Mesangial cell (primary cell): ENCODE measurements at places on chromosomes 1 and 21. TPM values are rescaled to one million over a fixed set of nuclear protein-coding genes. Genes with fewer than 3 reads are reported as not detected.

The PIGV gene
- total RNA-seq: 7.3 and 14.5 TPM in 2 replicates

The LRRC41 gene
- total RNA-seq: 102 and 169 TPM in 2 replicates

The KANK4 gene
- 0.16 and 3.2 TPM in 2 replicates for total RNA-seq

The PIP5K1A gene
- total RNA-seq: 51.7 and 62.7 TPM in 2 replicates

The GRHL3 gene
- total RNA-seq: 0.16 and 1.5 TPM in 2 replicates

The CHIT1 gene
- not detected in 2 replicates for total RNA-seq

The ZYG11A gene
- 0.25 and 2.3 TPM in 2 replicates for total RNA-seq

The NBPF20 gene
- 1.3 and 1.6 TPM in 2 replicates for total RNA-seq

The OR6K6 gene
- not detected in 2 replicates for total RNA-seq
